Naive thymus-derived CD4-positive, alpha-beta T cell (primary cell): ENCODE measurements at places on chromosomes 4 and X.

DNA sequence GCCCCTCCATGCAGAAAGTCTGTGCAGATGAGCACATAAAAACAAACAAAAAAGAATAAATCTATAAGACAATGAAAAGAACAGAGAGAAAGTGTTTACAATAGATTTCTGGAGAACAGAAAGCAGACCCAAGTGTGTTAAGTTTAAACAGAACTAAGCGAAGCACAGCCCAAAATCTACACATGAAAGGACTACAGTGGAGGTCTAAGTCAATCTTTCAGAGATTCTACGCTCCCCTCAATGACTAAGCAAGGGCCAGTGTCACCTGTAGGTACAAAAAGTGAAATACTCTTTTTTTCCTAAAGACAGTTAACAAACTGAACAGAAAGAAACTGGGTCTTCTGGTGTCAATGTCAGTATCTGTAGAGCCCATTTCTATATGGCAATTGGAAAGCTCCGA is 18.2 kb downstream of the CLOCK start:
- DNase-seq: no peak

GRCh38 chrX:82556588-82556987 is 951.5 kb upstream of the POU3F4 start:
- no peak for DNase-seq

GRCh38 chrX:16826207-16826606 is 39.9 kb downstream of the TXLNG start:
- DNase-seq: no peak

DNA sequence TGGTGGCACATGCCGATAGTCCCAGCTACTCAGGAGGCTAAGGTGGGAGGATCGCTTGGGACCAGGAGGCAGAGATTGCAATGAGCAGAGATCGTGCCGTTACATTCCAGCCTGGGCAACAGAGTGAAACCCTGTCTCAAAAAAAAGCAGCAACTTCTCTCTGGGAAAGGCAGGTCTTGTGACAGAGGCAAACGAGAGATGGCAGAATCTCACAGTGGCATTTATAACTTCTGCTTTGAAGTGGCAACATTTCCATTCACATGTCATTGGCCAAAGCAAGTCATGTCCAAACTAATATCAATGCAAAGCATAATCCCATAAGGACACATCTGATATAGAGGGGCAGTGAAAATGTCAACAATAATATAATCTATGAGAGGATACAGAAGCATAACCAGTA is 79.8 kb downstream of the PPEF2 start:
- no peak for DNase-seq

DNA sequence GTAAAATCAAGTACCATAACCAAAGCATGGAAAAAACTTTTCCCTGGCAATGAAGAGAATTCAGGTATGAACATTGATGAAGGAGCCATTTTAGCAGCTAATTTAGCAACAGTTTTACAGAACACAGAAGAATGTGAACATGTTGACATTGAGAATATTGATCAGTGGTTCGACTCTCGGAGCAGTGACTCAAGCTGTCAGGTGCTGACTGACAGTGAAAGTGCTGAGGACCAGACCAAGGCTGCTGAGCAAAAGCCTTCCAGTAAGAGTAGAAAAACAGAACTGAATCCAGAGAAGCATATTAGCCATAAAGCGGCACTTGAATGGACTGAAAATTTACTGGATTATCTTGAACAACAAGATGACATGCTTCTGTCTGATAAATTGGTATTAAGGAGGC is 2.8 kb downstream of the TIGD2 start:
- no peak for DNase-seq

GRCh38 chr4:183244506-183244905 is 75.6 kb downstream of the CLDN22 start:
- DNase-seq: no peak

- DNase-seq: no peak
These were observed 60.2 kb upstream of the RPS6KA6 start for GRCh38 chrX:84248226-84248625.

DNA sequence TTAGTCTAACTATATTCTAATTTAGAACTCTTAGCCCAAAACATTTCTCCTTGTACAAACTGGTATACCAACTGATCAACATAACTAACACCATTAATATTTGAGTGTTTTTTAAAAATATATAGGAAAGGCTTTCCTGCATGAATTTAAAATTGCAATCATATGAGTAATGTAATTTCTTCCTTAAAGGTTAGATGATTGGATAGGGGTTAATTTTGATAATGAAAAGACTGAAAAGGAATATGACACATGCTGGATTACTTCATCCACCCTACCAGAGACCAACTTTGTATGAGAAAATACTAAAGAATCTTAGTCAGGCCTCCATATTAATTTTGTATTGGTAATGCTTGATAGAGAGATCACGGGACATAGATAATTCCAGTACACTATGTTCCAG is 25.1 kb upstream of the PLS3 start:
- DNase-seq: no peak

DNA sequence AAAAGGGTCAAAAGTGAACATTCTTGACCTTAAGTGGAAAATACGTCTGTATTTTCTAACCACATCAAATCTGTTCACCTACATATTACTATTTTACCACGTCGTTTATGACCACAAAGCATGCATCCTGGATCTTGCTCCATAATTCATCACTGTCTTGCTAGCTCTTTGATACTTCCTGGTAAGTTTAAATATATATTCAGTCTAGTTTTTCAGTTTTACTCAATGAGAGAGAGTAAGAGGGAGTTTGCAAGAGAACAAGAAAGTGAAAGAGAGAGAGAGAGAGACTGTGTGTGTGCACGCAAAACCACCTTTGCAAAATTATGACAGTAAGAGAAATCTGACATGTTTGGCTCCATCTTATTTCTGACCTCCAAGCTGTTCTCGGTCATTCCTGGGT is 173.7 kb upstream of the GALNTL6 start:
- DNase-seq: no peak

GRCh38 chr4:121192480-121192879 is 28.4 kb upstream of the TNIP3 start:
- DNase-seq: no peak

- no peak for DNase-seq
These were observed 74.9 kb downstream of the MTMR1 start for GRCh38 chrX:150768132-150768485.

GRCh38 chrX:71053217-71053621 is 14.9 kb downstream of the SNX12 start:
- DNase-seq: no peak

GRCh38 chr4:155569960-155570515 is 96.6 kb upstream of the GUCY1A1 start:
- DNase-seq: no peak

DNA sequence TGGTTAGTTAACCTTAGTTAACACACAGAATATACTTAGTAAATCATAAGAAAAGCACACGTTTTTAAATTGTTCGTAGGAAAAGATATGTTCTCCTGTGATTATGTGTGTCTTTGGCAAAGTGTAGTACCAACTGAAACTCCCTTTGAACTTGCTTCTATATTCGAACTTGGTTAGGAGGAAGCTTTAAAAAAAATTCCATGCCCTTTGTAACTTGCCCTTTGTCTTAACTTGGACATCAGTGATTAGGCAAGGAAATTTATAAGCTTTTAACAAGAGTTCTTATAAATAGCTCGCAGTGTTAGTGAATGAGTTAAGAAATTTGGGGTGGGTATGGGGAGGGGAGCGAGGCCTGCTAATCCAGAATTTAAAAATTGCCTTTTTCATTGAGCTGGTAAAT is 33.4 kb downstream of the TXLNG start:
- no peak for DNase-seq

DNA sequence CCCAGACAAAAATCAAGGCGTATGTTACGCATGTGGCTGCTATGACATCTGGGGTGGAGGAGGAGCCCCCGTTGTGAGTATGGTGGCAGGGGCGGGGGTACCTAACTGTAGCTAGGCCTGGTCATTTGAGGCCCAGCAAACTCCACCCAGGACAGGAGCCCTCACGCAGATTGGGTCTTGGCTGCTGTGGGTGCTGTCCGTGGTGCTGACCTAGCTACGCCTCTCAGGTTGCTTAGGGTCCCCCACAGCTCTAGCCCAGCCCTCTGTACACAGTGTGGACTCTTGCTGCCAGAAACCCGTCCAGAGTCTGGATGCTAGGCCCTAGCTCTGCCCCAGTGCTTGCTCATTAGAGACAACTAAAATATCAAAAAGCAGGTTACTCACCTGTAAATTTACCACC is 146.7 kb upstream of the PSAPL1 start:
- no peak for DNase-seq

DNA sequence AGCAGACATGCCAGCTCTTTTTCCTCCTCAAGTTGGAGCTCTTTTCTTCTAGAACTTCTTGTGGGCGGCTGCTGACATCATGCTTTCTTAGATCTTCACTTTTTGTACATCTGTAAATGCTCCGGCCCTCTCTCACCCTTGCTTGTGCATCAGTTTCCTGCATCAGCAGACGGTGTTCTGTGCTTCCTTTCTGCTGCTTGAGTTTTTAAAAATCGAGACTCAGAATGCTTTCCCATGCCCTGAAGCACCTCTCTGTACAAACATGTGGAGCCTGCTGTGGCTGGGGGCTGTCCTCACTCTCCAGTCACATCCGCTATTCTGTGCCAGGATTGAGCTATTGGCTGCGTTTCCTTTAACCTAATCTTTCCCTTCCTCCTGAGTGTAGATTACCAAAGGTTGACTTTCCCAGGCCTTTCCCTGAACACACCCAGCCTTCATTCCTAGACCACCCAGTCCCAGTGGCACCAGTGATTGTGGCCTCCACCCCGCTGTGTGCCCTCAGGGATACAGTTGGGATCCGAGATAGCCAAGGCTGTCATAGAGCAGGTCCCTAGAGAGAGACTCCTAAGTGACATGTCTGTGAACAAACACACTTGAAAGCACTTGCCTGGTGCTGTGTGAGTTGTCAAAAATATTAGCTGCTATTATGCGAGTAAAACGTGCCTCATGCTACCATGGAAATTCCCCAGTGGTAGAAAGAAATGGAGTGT is 41.9 kb downstream of the TNIP2 start:
- peak; percentile 70 for DNase-seq

- no peak for DNase-seq
These were observed 120.1 kb upstream of the NAP1L5 start for GRCh38 chr4:88817740-88818139.

DNA sequence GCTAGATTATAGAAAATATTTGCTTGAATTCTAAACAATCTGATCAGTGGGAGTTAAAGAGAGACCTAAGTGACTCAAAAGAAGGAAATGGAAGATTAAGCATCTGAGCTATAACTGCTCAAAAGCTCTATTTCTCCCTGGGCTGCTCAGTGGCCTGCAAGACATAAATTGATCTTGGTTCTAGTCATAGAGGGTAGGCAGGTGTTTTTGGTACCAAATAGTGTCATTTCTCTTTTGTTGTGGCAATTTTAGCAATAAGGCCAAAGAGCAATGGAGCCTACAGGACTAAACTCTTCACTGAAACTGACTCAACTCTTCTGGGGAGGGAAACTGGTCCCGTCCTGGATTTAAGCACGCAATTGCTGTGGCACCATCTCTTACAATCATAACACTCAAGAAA is 33.9 kb upstream of the BMP2K start:
- no peak for DNase-seq

DNA sequence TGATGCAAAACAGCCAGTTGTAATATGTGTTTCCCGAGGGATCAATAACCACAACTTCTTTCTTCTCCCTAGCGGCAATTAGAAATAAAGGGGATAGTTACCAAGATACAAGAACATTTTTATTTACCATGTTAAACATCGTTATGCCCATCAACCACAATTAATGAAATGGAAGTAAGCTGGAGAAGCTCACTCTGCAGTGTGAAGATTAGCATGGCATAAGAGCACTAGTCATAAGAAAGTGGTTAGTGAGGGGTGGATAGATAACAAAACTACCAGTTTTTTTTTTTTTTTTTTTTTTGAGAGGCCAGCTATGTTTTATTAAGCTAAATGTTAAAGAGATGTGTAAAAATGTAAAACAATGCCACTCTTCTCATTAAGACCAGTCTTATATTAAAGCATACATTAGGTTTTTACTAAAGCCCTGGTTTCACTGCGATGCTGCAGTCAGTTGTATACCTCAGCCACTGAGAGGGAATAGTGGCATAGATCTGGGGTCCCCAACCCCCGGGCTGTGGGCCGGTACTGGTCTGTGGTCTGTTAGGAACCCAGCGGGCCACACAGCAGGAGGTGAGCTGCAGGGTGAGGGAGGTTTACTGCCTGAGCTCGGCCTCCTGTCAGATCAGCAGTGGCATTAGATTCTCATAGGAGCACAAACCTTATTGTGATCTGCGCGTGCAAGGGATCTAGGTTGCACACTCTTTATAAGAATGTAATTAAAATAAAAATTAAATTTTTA is 27.9 kb upstream of the NFXL1 start:
- DNase-seq: no peak

DNA sequence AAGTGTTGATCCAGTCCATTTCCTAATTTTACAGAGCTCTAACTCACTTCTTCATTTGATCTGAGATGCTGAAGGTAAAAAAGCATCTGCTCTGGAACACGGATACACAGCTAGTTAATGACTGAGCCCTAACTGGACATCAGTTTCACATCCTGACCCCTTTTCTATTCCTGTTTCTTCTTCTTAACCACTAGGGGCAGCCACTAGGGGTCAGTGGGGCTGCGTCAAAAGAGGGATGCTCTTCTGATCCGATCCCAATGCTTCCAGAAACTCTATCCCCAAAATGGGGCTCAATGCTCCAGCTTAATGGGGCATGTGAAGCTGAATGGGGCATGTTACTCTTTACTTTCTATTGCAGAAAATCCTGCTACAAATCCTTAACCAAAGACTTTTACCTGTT is 33.4 kb upstream of the PHKA2 start:
- DNase-seq: no peak

GRCh38 chr4:188811121-188811520 is 671.9 kb downstream of the TRIML1 start:
- no peak for DNase-seq

- no peak for DNase-seq
These were observed 25.5 kb downstream of the CHST7 start for GRCh38 chrX:46599051-46599560.

- DNase-seq: no peak
These were observed 23.2 kb upstream of the MXD4 start for GRCh38 chr4:2284934-2285612.

DNA sequence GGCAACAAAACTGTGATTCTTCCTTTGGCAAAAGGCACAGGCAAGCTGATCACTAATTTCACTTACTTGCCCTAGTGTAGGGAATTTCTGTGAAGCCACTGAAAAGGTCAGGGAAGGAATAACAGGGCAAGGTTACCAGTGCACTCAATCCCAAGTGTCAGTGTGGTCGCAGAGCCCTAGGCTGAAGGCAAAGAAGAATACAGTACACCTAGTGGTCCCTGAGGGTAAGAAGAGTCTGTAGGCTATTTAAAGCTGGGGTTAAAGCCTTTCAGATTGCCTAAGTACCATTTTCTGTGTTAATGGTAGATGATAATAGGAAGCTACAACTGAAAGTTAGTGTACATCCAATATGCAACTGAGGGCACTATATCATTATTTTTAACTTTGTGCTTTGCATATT is 173.6 kb upstream of the NRK start:
- no peak for DNase-seq

DNA sequence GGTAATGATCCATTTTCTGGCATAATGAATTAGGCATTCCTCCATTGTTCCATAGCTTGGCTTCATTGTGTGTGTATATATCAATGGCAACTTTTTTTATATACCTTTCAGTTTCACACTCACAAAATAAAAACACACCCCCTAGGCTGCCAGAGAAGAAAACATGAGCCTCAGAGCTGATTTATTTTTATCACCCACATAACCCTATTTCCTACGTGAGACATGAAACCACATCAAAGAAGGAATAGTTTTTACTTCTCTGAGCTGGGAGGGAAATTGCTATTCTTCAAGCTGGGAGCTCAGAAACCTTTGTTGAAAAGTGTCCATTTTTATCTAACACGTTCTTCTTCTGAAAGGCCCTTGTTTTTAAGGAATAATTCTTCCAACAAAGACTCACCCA is 126.7 kb upstream of the RAI2 start:
- DNase-seq: peak; percentile 78

GRCh38 chrX:153317306-153317705 is 4.3 kb downstream of the PNMA6F start:
- DNase-seq: no peak
